ENCODE measurements at places on chromosomes 3 and 15. TPM values are rescaled to one million over a fixed set of nuclear protein-coding genes. Genes with fewer than 3 reads are reported as not detected.

RAD51 gene
- 12.1 TPM for total RNA-seq

PHLDB2 gene
- 93.7 TPM for total RNA-seq

P2RY12 gene
- not detected for total RNA-seq

CCDC39 gene
- total RNA-seq, result 0.14 TPM

YEATS2 gene
- 55.7 TPM for total RNA-seq

TJP1 gene
- 144 TPM for total RNA-seq

OR5H15 gene
- not detected for total RNA-seq

CCR8 gene
- not detected for total RNA-seq

ISL2 gene
- 0.13 TPM for total RNA-seq

PROS1 gene
- total RNA-seq, result 15.6 TPM

TMEM207 gene
- not detected for total RNA-seq

WDR5B gene
- 5.9 TPM for total RNA-seq

NAALADL2 gene
- total RNA-seq, result 3.8 TPM

KAT2B gene
- 18.2 TPM for total RNA-seq

PTX3 gene
- 684 TPM for total RNA-seq

NR2E3 gene
- 0.27 TPM for total RNA-seq

HYAL3 gene
- total RNA-seq, result 7.0 TPM

CP gene
- total RNA-seq, result under 0.01 TPM

KCNMB2 gene
- total RNA-seq, result not detected

ARL14 gene
- total RNA-seq, result 0.22 TPM

LRRIQ4 gene
- total RNA-seq, result 0.07 TPM

SCAANT1 gene
- total RNA-seq, result not detected

RBP2 gene
- not detected for total RNA-seq

COL7A1 gene
- total RNA-seq, result 0.14 TPM

ITIH3 gene
- not detected for total RNA-seq

CGNL1 gene
- total RNA-seq, result 55.5 TPM

SNX22 gene
- total RNA-seq, result 1.5 TPM

TLR9 gene
- total RNA-seq, result under 0.01 TPM

KLHL6 gene
- 15.7 TPM for total RNA-seq

CPLX3 gene
- not detected for total RNA-seq

ANKRD63 gene
- 0.22 TPM for total RNA-seq

FBXO40 gene
- not detected for total RNA-seq

DISP2 gene
- 0.27 TPM for total RNA-seq

TRIM59 gene
- 40.6 TPM for total RNA-seq

BRPF1 gene
- total RNA-seq, result 21.8 TPM

FRMD4B gene
- total RNA-seq, result 146 TPM

C2CD4A gene
- 1.3 TPM for total RNA-seq

MESP1 gene
- 0.36 TPM for total RNA-seq

GOLGA8F gene
- total RNA-seq, result not detected

DUOXA1 gene
- total RNA-seq, result not detected

CPNE9 gene
- not detected for total RNA-seq

MORC1 gene
- not detected for total RNA-seq

MESP2 gene
- 0.14 TPM for total RNA-seq

ZBBX gene
- total RNA-seq, result 0.07 TPM

SYNPR gene
- not detected for total RNA-seq

KLHL40 gene
- total RNA-seq, result under 0.01 TPM

JMJD7 gene
- total RNA-seq, result 2.9 TPM

LMOD3 gene
- total RNA-seq, result not detected

EFCC1 gene
- 0.13 TPM for total RNA-seq

MST1R gene
- 2.2 TPM for total RNA-seq

AMT gene
- total RNA-seq, result 0.66 TPM
